ENCODE measurements at places on chromosomes 16 and 17. TPM values are rescaled to one million over a fixed set of nuclear protein-coding genes. Genes with fewer than 3 reads are reported as not detected.

Gene MLKL
- polyA plus RNA-seq, result 5.1 TPM

Gene KAT2A
- 13.9 TPM for polyA plus RNA-seq

Gene PIK3R5
- polyA plus RNA-seq, result 1.4 TPM

Gene VAT1L
- polyA plus RNA-seq, result 11.0 TPM

Gene GAN
- polyA plus RNA-seq, result 8.1 TPM

Gene CCL1
- polyA plus RNA-seq, result not detected

Gene HOXB8
- not detected for polyA plus RNA-seq

Gene SMPD3
- 0.57 TPM for polyA plus RNA-seq

Gene ELMO3
- polyA plus RNA-seq, result 4.5 TPM

Gene ETV4
- 97.2 TPM for polyA plus RNA-seq

DNA sequence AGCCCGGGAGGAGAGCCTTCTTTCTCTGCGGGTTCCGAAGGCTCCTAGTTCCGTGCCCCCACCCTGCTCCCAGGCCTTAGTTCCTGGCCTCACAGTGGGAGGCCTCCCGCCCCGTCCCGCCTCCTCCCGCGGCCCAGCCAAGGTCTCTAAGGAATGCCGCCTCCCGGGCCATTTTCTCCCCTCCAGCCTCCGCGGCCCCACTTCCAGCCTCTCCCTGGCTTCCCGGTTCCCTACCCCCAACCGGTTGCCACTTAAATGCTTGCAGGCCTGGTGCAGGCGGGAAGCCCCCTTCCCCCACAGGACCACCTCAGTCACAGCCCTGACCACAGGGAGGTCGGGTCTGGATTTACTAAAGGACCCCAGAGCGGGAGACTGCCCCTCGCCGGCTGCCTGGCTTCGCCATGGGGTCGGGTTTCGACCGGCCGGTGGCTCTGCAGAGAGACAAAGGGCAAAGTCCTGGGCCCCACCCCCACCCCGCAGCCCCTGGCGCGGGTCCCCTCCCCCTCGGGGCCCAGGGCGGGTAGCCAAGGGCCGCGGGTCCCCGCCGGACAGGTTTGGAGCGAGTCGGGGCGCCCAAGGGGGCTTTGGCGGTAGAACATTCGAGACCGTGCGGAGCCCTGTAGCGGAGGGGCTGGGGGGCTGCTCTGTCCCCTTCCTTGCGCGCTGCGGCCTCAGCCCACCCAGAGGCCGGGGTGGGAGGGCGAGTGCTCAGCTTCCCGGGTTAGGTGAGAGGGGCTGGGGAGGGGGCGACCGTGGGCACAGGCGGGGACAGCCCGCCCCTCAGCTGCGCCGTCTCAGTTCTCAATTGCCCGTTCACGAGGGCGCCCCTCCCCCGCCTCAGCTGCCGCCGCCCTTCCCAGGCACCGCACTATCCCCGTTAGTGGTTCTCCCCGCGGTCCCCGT, 16.4 kb downstream of the IGF2BP1 start:
- H3K4me1 ChIP-seq, result peaks cover 71% of the 10 kb centered on the region
- peak overlapping the region; percentile 58 for H3K4me3 ChIP-seq
- peak overlapping the region; percentile 99 for H3K27ac ChIP-seq
- H3K36me3 ChIP-seq, result 0 out of 2 replicates have a peak, but pooled peaks cover 10% of the 10 kb centered on the region
- no peaks in the 10 kb centered on the region for H3K27me3 ChIP-seq
- peak; percentile 93 for DNase-seq

GRCh38 chr16:81921843-81922584, 89.3 kb downstream of the SDR42E1 start:
- H3K27ac ChIP-seq, result no peak overlapping the region
- no peak overlapping the region for H3K4me3 ChIP-seq
- H3K36me3 ChIP-seq, result no peaks in the 10 kb centered on the region
- no peak for DNase-seq
- H3K27me3 ChIP-seq, result no peaks in the 10 kb centered on the region

DNA sequence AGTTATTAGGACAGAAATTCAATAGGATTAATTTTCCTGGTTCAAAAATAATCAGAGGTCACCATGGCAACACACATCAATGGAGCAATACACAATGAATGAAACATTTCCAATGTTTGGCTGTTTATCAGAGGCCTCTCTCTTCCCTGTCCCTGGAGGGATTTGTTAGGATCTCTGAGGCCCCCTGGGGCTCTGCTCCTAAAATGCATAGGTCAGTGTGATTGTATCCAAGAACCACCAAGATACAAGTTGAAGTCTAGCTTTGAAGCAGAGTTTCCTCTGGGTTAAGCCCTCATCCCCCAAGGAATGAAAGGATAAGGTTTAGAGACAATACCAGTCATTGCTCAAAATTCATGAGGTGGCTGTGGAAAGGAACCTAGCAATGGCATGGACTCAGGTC, 561.2 kb upstream of the C16orf82 start:
- H3K4me1 ChIP-seq, result no peaks in the 10 kb centered on the region
- no peaks in the 10 kb centered on the region for H3K36me3 ChIP-seq
- H3K27ac ChIP-seq, result no peak overlapping the region
- no peak for DNase-seq

- H3K4me1 ChIP-seq, result no peaks in the 10 kb centered on the region
- peaks cover 68% of the 10 kb centered on the region for H3K36me3 ChIP-seq
- no peaks in the 10 kb centered on the region for H3K27me3 ChIP-seq
- DNase-seq, result no peak
These were observed 10.6 kb downstream of the GTF3C1 start for GRCh38 chr16:27539120-27539519.

- peaks cover 25% of the 10 kb centered on the region for H3K4me1 ChIP-seq
- H3K4me3 ChIP-seq, result peak overlapping the region; percentile 96
- peak overlapping the region; percentile 100 for H3K27ac ChIP-seq
- peaks cover 5% of the 10 kb centered on the region for H3K36me3 ChIP-seq
- no peak for DNase-seq
These were observed 2.0 kb upstream of the VAMP2 start for GRCh38 chr17:8164815-8165131.

DNA sequence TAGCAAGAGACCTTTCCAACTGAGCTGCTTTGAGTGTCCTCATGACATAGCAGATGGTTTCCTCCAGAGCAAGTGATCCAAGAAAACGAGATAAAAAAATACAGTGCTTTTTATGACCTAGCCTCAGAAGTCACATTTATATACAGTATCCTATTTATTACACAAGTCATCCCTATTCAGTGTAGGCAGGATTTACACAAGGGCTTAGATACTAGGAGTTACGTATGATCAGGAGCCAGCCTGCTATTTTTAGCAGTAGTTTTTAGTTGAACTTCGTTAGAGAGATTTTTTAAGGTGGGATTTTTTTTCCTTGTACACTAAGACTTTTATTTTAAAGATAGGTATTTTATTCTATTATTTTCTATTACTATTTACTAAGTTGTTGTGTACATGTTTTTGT, 58.4 kb downstream of the PHKB start:
- no peak overlapping the region for H3K4me3 ChIP-seq
- no peaks in the 10 kb centered on the region for H3K27me3 ChIP-seq
- H3K27ac ChIP-seq, result no peak overlapping the region
- DNase-seq, result no peak

DNA sequence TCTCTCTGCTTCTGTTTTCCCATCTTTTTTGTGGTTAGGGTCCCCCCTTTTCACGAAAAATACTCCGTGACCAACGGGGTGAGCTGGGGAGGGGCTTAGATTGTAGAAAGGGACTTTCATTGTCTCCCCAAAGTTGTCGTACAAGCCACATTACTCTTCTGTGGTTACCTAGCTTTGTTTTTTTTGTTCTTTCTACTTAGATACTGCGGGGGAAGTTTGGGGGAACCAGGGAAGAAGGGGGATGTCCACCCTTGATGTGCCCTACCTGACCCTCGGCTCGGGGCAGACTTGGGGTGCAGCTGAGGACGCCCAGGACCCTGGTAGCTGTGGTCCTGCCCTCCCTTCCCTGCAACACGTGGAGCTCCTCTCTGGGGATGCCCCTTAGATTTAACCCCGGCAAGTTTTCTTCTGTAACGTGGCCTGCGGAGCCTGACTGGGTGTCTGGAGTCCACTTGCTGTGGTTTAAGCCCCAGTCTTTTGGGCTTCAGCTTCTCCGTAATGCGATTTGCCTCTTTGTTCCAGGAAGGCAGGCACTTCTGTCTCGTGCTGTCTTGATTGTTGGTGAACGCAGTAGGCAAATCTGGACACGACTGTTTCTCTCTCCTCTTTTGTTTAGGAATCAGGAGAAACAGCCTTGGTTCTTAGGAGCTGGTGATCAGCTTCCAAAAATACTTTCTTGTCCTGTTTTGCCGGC, 892 bp downstream of the ABCC1 start:
- peak overlapping the region; percentile 34 for H3K27ac ChIP-seq
- no peaks in the 10 kb centered on the region for H3K36me3 ChIP-seq
- peak; percentile 31 for DNase-seq
- H3K4me3 ChIP-seq, result peak overlapping the region; percentile 81

- peak; percentile 71 for DNase-seq
- H3K4me3 ChIP-seq, result no peak overlapping the region
- H3K36me3 ChIP-seq, result no peaks in the 10 kb centered on the region
These were observed 7.2 kb upstream of the MYCBPAP start for GRCh38 chr17:50501054-50501453.

- no peak overlapping the region for H3K4me3 ChIP-seq
- H3K27me3 ChIP-seq, result no peaks in the 10 kb centered on the region
- no peaks in the 10 kb centered on the region for H3K4me1 ChIP-seq
- DNase-seq, result no peak
These were observed 86.9 kb downstream of the SEC14L1 start for GRCh38 chr17:77227461-77228240.

GRCh38 chr17:1515640-1516387, 598 bp downstream of the INPP5K start:
- no peaks in the 10 kb centered on the region for H3K36me3 ChIP-seq
- DNase-seq, result peak; percentile 95
- peak overlapping the region; percentile 97 for H3K4me3 ChIP-seq
- H3K27ac ChIP-seq, result peak overlapping the region; percentile 76
- peaks cover 7% of the 10 kb centered on the region for H3K4me1 ChIP-seq

GRCh38 chr17:73336408-73337329, 24.9 kb upstream of the CDC42EP4 start:
- DNase-seq, result no peak
- no peak overlapping the region for H3K27ac ChIP-seq
- H3K27me3 ChIP-seq, result no peaks in the 10 kb centered on the region
- H3K36me3 ChIP-seq, result no peaks in the 10 kb centered on the region

GRCh38 chr16:81040842-81041241, 5.2 kb downstream of the ATMIN start:
- no peaks in the 10 kb centered on the region for H3K27me3 ChIP-seq
- DNase-seq, result no peak
- peaks cover 36% of the 10 kb centered on the region for H3K36me3 ChIP-seq

DNA sequence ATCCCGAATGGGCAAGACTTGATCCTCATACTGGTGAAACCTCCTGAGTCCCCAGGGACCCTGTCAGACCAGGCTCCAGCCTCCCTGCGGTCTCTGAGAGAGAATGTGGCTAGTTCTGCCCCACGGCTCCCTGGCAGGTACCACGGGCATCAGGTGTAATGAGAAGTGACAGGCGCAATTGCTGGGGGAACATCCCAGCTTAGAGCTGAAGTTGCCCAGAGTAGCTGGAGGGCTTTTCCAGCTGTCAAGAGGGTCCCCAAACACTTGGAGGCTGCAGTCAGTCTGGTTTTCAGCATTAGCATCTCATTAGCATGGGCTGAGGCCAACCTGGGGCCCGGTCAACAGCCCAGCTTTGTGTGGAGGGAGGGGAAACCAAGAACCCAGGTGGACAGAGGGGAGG, 100.0 kb upstream of the TMEM132E start:
- no peak overlapping the region for H3K4me3 ChIP-seq
- DNase-seq, result no peak

DNA sequence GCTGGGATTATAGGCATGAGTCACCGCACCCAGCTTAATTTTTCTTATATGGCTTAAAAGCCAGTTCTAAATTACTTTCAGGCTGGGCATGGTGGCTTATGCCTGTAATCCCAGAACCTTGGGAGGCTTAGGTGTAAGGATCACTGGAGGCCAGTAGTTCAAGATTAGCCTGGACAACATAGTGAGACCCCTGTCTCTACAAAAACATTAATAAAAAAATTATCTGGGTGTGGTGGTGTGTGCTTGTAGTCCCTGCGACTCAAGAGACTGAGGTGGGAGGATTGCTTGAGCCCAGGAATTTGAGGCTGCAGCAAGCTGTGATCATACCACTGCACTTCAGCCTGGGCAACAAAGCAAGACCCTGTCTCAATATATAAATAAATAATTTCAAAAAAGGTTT, 10.8 kb upstream of the SMARCD2 start:
- H3K4me3 ChIP-seq, result no peak overlapping the region
- H3K4me1 ChIP-seq, result no peaks in the 10 kb centered on the region
- H3K27me3 ChIP-seq, result peaks cover 10% of the 10 kb centered on the region
- DNase-seq, result no peak
- H3K27ac ChIP-seq, result no peak overlapping the region
- no peaks in the 10 kb centered on the region for H3K36me3 ChIP-seq

GRCh38 chr17:64250233-64250835, 12.7 kb downstream of the TEX2 start:
- DNase-seq, result no peak
- H3K27me3 ChIP-seq, result no peaks in the 10 kb centered on the region
- H3K4me1 ChIP-seq, result no peaks in the 10 kb centered on the region
- H3K27ac ChIP-seq, result no peak overlapping the region
- H3K36me3 ChIP-seq, result no peaks in the 10 kb centered on the region

GRCh38 chr17:31472137-31472536, 80.7 kb downstream of the RAB11FIP4 start:
- H3K27ac ChIP-seq, result no peak overlapping the region
- H3K27me3 ChIP-seq, result no peaks in the 10 kb centered on the region
- H3K4me1 ChIP-seq, result peaks cover 25% of the 10 kb centered on the region
- no peak for DNase-seq
- H3K4me3 ChIP-seq, result no peak overlapping the region

DNA sequence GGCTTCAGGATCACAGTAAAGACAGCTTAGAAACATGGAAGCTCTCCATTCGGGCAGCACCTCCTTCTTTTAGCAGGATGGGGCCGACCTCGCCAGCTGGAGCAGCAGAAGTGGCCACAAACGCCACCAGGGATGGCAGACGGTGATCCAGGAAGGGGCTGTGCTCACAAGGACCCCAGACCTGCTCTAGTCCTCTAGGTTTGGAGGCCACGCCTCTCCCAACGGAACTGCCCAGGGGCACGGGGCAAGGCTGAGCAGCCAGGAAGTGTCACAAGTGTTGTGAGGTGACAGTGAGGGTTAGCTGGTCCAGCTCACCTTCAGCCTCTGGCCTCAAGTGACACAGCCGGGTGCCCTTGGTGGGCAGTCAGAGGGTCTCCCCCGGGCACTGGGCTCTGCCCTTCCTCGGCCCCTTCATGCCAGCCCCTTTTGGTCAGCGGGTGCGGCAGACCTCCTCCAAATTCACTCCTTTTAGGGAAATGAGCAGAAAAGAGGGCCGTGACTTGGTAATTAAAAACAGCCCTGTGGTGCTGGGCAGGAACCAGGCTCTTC, 20.4 kb downstream of the CEP295NL start:
- no peak for DNase-seq
- no peaks in the 10 kb centered on the region for H3K27me3 ChIP-seq
- no peaks in the 10 kb centered on the region for H3K36me3 ChIP-seq
- no peak overlapping the region for H3K27ac ChIP-seq

GRCh38 chr16:23857256-23857880, 21.6 kb downstream of the PRKCB start:
- peaks cover 34% of the 10 kb centered on the region for H3K27me3 ChIP-seq
- H3K36me3 ChIP-seq, result no peaks in the 10 kb centered on the region
- no peak for DNase-seq
- H3K4me1 ChIP-seq, result peaks cover 9% of the 10 kb centered on the region

GRCh38 chr17:5931616-5932015, 138.6 kb upstream of the WSCD1 start:
- H3K4me3 ChIP-seq, result no peak overlapping the region
- H3K36me3 ChIP-seq, result no peaks in the 10 kb centered on the region
- no peaks in the 10 kb centered on the region for H3K27me3 ChIP-seq
- no peak for DNase-seq

Data from GM23338 (cell line).